Neural progenitor cell (in vitro differentiated cells): ENCODE measurements at places on chromosomes 11 and 22. TPM values are rescaled to one million over a fixed set of nuclear protein-coding genes. Genes with fewer than 3 reads are reported as not detected.

Gene CAPN5
- 7.4 and 9.6 TPM in 2 replicates for total RNA-seq

Gene POU2AF3
- 0.59 and 2.1 TPM in 2 replicates for total RNA-seq

Gene BRD1
- 31.2 and 46.7 TPM in 2 replicates for total RNA-seq

Gene FAM181B
- total RNA-seq, result 0.09 TPM in 1 of 2 replicates, not detected in the other

Gene EPS8L2
- total RNA-seq, result 3.3 and 11.0 TPM in 2 replicates

Gene CASTOR1
- 6.2 and 23.1 TPM in 2 replicates for total RNA-seq

Gene OSBP2
- total RNA-seq, result 0.58 and 2.4 TPM in 2 replicates

- H3K27me3 ChIP-seq, result no peaks in the 10 kb centered on the region
- no peaks in the 10 kb centered on the region for H3K4me1 ChIP-seq
- no peak overlapping the region for H3K4me3 ChIP-seq
- H3K36me3 ChIP-seq, result no peaks in the 10 kb centered on the region
- no peak for DNase-seq
These were observed 43.3 kb downstream of the RAB38 start for GRCh38 chr11:88131764-88132470.

GRCh38 chr11:7220636-7221035, 31.1 kb upstream of the SYT9 start:
- no peak overlapping the region for H3K4me3 ChIP-seq
- no peaks in the 10 kb centered on the region for H3K27me3 ChIP-seq
- no peaks in the 10 kb centered on the region for H3K4me1 ChIP-seq

DNA sequence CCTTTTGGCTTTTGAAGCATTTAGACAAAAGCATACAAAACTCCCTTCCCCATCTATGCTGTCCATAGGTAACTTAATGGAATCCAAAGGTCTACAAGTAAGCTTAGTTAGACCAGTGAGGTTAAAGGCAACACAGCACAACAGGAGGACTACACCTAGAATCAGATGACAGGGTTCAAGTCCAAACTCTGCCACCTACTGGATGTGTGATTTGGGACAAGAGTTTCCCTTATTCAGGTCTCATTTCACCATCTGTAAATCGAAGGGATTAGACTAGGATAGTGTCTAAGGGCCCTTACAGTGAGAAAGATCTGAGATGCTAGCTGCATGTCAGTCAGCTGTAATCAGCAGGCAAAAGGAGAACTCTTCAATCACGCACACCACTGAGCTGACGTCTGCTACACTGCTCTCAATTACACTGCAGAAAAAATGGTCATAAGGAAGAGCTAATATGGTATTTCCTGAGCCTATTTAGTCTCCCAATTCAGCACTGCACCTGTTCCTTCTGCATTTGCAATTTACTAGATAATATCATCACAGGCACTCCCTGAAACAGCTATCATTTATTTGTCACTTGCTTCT, 82.2 kb downstream of the SERGEF start:
- no peaks in the 10 kb centered on the region for H3K36me3 ChIP-seq
- no peak for DNase-seq
- no peaks in the 10 kb centered on the region for H3K27me3 ChIP-seq

DNA sequence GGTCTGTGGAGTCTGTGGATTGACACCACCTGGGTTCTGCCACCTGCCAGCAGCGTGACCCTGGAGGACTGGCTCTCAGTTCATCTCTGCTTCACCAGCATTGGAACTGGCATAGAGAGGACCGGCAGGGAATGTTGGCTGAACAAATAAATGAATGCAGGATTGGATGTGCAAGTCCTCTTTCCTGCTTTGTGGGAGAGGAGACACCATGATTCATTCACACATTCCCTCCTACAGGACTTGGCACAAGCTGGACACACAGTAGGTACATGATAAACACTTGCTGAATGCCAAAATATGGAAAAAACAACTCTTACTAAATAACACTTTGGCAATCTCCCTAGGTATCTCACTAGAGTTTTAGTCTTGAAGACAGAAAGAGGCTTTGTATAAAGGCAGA, 116.6 kb upstream of the NARS2 start:
- H3K27ac ChIP-seq, result no peak overlapping the region
- no peak overlapping the region for H3K4me3 ChIP-seq
- H3K4me1 ChIP-seq, result peaks cover 8% of the 10 kb centered on the region

GRCh38 chr22:41902016-41902415, 12.9 kb downstream of the SHISA8 start:
- DNase-seq, result no peak
- no peaks in the 10 kb centered on the region for H3K4me1 ChIP-seq
- H3K36me3 ChIP-seq, result no peaks in the 10 kb centered on the region
- H3K27ac ChIP-seq, result no peak overlapping the region

- H3K27ac ChIP-seq, result no peak overlapping the region
- DNase-seq, result peak; percentile 18
- peaks cover 4% of the 10 kb centered on the region for H3K4me1 ChIP-seq
- H3K36me3 ChIP-seq, result no peaks in the 10 kb centered on the region
- no peaks in the 10 kb centered on the region for H3K27me3 ChIP-seq
- H3K4me3 ChIP-seq, result no peak overlapping the region
These were observed 30.7 kb downstream of the ARHGAP1 start for GRCh38 chr11:46669711-46670139.

GRCh38 chr11:92297567-92298553, 73.2 kb downstream of the FAT3 start:
- DNase-seq, result no peak
- H3K27ac ChIP-seq, result peak overlapping the region; percentile 11
- peaks cover 25% of the 10 kb centered on the region for H3K4me1 ChIP-seq
- no peaks in the 10 kb centered on the region for H3K36me3 ChIP-seq
- no peaks in the 10 kb centered on the region for H3K27me3 ChIP-seq
- no peak overlapping the region for H3K4me3 ChIP-seq

GRCh38 chr22:47032956-47033647, 270.7 kb downstream of the TBC1D22A start:
- peaks cover 22% of the 10 kb centered on the region for H3K4me1 ChIP-seq
- no peaks in the 10 kb centered on the region for H3K27me3 ChIP-seq
- H3K36me3 ChIP-seq, result no peaks in the 10 kb centered on the region
- no peak overlapping the region for H3K27ac ChIP-seq

- H3K4me1 ChIP-seq, result no peaks in the 10 kb centered on the region
- H3K36me3 ChIP-seq, result no peaks in the 10 kb centered on the region
- H3K27me3 ChIP-seq, result no peaks in the 10 kb centered on the region
- no peak overlapping the region for H3K4me3 ChIP-seq
These were observed 322.7 kb downstream of the BLID start for GRCh38 chr11:121793291-121793690.

DNA sequence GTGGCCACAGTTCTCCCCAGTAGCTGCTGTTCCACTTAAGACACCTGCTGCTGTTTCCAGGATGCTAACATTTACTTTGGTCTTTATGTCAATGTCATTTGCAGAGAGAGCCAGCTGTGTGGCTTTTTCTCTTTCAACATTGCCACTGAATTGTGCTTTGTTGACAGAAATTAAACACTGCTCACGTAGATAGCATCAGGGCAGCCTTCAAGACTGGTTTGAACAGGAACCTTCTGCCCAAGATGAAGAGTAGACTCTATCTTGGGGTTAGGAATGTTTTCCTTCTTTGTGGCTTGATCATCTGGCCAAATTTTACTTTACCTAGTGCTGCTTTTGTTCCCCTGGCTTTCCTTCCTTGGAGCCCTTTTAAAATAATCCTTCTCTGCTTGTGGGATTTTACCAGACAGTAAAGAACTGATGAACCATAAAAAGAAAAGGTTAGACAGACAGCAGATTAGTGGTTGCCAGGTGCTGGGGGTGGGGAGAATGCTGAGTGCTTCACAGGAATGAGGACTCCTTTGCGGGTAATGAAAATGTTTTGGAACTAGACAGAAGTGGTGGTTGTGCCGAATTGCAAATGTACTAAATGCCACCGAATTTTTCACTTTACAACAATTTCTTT, 22.7 kb upstream of the XBP1 start:
- no peaks in the 10 kb centered on the region for H3K27me3 ChIP-seq
- H3K27ac ChIP-seq, result peak overlapping the region; percentile 93
- H3K36me3 ChIP-seq, result no peaks in the 10 kb centered on the region

GRCh38 chr11:82682003-82682751, 51.5 kb downstream of the FAM181B start:
- DNase-seq, result peak; percentile 73
- H3K4me3 ChIP-seq, result no peak overlapping the region
- no peaks in the 10 kb centered on the region for H3K36me3 ChIP-seq
- no peaks in the 10 kb centered on the region for H3K4me1 ChIP-seq
- H3K27ac ChIP-seq, result no peak overlapping the region
